ENCODE measurements at places on chromosomes 6 and 20.

DNA sequence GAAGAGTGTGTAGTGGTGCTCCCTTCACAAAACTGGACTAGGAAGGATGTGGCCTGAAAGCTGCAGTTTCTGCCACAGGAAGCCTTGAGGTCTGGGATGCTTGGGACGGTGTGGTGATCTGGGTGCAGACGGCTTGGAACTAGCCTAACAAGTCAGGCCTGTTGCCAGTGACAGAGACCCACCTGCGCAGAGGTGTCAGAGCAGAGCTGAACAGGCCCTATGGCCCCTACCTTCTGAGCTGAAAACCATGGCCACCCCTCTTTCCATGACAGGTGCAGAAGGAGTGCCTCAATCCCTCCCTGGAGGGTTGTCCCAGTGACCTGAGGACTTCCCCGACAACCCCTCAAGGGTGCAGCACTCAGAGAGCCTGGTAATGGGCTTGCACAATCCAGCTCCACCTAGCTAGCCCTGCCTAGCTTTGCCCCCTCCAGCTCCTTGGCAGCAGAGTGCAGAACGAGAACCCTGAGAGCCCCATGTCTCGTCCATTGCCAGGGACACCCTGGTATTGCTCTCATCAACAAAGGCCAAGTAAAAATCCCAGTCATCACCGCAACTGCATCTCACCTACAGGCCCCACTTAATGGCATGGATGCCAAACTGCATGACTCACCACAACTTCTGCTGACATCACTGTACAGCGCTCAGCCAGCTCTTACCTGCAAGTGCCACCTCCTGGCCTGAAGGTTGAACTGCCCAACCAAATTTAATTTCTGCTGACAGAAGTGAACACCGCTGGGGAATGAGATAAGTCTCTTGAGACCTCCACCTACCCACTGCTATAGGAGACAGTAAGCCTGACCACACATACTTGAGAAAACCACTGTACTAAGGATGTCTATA is 563.1 kb downstream of the TFAP2A start:
- DNase-seq, result no peak

DNA sequence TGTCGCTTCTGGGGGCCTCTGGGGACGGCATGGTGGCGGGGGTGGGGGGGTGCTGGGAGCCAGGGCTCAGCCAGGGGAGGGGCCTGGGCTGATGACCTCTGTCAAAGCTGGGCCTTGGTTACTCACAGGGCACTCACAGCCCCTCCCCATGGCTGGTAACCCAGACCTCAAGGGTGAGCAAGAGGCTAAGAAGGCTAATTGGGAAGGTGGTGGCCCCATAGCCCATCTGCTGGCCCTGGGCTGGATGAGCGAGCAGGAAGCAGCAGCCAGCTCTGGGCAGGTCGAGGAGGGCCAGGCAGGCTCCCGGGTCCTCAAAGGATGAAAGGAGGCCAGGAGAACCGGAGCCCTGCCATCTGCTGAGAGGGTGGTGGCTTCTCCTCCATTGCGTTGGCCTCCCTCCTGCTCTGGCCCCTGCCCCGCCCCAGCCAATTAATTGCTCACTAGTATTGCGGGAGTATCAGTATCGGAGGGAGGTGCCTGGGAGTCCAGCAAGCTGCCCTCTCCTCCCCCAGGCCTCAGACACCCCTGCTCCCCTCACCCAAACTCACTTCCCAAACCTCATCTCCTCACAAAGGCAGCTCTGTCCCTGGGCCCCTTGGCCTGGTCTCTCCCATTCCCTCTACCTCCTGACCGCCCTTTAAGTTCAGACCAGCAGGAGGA is 1.0 kb upstream of the CDSN start:
- DNase-seq, result no peak

- no peak for DNase-seq
Measured at GRCh38 chr6:148997865-148998264, 251.0 kb downstream of the UST start.

- no peak for DNase-seq
Measured at GRCh38 chr20:57457243-57458095, 66.3 kb downstream of the RBM38 start.

DNA sequence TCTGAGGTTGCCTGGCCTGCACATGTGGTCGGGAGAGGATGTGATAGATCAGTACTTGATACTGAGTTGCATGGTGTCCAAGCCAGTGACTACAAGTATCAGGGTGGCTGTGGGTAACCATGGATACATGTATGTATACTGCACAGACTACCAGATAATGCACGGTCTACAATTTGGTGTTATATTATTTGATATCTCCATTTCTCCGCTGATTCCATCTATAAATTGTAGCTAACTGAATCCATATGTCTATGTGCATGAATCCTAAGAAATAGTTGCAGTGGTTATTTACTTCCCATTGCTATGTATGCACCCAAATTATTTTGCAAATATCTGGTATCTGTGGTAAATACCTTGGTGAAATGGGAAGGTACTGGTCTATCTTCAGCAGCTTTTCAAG is 83.8 kb upstream of the KIF25 start:
- no peak for DNase-seq

GRCh38 chr6:46513533-46513932 is 22.3 kb upstream of the RCAN2 start:
- no peak for DNase-seq

DNA sequence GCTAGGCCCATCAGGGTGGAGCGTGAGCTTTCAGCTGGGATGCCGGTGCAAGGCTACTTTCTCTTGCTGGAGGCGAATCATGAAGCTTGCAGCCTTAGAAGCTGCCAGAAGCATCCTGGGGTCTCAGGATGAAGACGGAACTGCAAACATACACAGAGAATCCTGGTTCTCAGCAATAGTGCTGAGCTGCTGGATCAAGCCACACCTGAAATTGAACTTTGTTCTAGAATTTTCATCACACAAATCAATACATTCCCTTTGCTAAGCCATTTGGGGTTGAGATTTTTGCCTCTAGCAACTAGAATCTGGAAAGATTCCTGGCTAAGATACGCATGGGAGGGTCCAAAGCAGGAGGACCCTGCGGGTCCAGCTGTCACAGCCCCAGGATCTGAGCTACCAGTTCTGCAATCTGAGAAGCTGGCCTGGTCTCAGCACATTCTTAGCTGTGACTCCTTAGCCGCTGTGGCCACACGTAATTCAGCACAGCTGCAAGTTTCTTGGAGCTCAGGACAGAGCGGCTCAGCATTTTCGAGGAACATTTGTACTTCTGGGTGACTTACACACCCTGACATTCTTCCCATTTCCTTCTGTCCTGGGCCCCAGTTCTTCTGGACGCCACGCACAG is 6.6 kb upstream of the ARFGAP1 start:
- no peak for DNase-seq

DNA sequence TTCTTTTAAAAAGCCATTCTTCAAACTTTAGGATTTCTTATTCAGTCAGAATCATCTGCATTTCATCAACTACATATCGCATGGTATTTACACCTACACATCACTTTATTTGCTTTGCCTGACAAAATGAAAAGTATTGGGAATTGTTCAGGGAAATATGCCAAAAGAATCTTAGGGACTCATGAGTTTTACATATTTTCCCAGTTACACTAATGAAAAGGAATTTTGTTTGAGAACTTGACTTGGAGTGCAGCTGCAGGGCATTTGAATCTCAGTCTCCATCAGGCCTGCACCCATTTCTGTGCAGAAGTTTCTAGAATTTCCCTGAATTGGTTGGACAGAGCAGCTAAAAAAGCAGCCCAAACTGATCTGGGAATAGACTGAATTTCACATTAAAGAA is 65.3 kb downstream of the MTHFD1L start:
- no peak for DNase-seq

- no peak for DNase-seq
Measured at GRCh38 chr6:45073771-45074170, 254.4 kb upstream of the RUNX2 start.

- DNase-seq, result no peak
Measured at GRCh38 chr20:40393197-40394079, 295.6 kb downstream of the MAFB start.

DNA sequence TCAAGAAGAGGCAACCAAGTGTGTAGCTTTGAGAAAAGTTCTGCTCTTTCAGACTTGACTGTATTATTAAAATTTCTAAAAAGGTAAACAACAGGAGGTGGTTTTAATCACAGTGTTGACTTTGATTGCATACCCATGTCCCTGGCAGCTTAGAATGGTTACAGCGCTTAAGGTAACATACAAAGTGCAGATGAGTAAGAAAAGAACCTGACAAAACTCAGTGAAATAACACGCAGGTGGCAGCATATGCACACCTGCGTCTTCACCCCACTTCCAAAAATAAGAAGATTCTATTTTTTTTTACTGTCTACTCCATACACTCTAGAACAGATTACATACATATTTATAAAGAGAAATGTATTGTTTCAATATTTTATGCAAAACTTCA is 233.5 kb downstream of the GMPR start:
- no peak for DNase-seq

GRCh38 chr20:21325296-21325695 is 22.2 kb downstream of the XRN2 start:
- DNase-seq, result no peak

DNA sequence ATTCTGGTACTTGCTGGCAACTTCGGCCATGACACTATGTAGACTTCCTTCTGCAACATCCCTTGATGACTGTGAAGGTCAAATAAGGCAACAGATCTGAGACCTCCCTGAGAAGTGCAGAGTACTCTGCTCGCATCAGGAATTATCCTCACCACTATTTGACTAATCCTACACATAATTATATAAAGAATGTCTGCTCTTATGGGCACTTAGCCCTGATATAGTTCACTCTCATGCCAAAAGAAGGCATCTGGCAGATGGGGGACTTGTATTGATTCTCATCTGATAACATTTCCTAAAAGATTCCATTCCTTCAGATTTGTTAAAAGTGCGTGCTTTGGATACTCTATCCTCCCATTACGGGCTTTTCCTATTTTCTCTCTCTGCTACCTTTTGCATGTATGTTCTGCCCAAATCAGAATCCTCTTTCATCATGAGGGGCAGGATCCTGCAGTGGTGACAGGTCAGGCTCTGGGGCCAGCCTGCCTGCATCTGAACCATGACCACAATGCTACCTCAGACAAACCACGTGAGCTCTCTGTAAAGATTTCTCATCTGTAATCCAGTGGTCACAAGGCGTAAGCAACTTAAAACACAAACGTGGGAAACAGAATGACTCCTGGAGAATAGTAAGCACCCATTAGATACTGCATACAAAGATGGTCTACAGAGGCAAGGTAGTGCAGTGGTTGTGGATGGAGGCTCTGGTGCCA is 134.0 kb downstream of the GJA10 start:
- no peak for DNase-seq

DNA sequence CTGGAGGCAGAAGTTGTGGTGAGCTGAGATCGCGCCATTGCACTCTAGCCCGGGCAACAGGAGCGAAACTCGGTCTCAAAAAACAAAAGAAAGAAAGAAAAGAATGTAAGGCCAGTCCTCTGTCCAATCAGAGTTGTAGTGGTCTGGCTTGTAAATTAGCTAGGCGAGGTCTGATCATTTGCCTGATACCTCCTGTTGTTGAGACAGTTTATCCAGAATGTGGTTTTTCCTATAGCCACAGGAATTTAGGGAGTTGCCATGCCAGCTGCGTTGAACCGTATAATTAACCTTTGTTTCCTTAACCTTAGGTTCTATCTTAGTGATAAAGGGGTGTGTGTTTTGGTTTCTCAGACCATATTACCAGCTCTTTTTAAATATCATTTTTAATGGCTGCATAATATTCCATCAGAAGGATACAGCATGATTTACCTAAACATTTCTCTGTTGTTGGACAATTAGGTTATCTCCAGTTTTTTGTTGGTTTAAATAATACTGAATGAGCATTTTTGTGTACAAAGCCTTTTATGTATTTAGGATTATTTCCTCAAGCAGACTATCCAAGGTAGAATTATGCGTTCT is 11.7 kb upstream of the PPARD start:
- DNase-seq, result no peak

- DNase-seq, result no peak
Measured at GRCh38 chr6:158626360-158627167, 18.0 kb downstream of the DYNLT1 start.

- no peak for DNase-seq
Measured at GRCh38 chr6:19979059-19979458, 141.9 kb downstream of the ID4 start.

- DNase-seq, result no peak
Measured at GRCh38 chr6:158552796-158553138, 7.1 kb upstream of the TMEM181 start.

- DNase-seq, result no peak
Measured at GRCh38 chr6:152146385-152146784, 338.9 kb downstream of the ESR1 start.

GRCh38 chr6:134626086-134626485 is 308.2 kb upstream of the SGK1 start:
- no peak for DNase-seq

DNA sequence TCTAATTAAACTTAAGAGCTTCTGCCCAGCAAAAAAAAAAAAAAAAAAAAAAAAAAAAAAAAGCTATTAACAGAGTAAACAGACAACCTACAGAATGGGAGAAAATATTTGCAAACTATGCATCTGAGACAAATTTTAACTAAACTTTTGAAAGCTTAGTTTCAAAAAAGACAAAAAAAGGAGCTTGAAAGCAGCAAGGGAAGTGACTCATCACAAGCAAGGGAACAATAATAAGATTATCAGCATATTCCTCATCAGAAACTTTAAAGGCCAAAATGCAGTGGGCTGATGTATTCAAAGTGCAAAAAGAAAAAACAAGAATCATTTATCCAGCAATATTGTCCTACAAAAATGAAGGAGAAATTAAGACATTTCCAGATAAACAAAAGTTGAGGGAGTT is 158.6 kb downstream of the RNF144B start:
- DNase-seq, result no peak

- no peak for DNase-seq
Measured at GRCh38 chr6:168885751-168886742, 367.6 kb downstream of the THBS2 start.

GRCh38 chr20:37579106-37579505 is 51.4 kb upstream of the BLCAP start:
- no peak for DNase-seq

DNA sequence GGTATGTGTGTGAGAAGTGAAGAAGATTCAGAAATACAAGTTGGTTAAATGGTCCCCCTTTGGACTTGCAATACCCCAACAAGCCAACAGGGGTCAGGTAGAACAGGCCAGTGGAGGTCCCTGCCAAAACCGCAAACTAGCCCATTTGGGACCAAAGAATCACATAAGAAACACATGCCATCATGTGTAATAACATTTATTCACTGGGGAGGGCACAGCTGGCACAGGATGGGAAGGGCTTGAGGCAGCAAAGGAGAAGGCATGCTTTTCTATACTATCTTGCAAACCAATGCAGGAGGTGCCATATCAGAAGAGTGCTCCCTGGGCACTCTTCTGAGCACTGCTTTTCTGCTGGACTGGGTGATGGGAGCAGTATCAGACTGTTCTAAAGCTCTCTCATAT is 116.1 kb upstream of the TRAF3IP2 start:
- DNase-seq, result no peak

DNA sequence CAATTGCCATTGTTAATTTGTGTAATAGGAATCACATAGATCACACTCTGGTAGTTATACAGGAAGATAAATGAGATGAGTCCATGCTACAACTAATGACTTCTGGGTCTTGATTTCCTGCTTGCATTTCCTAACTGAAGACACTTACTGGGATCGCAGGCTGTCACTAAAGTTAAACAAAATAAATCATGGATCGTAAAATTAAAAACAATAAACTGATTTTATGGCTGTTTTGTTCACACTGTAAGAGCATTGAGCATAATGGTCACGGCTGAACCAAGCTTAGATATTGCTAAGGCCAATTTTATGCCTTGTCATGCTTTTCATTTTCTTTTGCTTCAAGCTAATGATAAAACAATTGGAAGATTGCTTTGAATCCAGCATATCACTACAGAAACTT is 332.5 kb upstream of the CITED2 start:
- no peak for DNase-seq

GRCh38 chr6:137002505-137002904 is 42.3 kb downstream of the IL20RA start:
- DNase-seq, result no peak

- no peak for DNase-seq
Measured at GRCh38 chr6:90714319-90714718, 127.4 kb upstream of the MAP3K7 start.
